ENCODE measurements at places on chromosomes 13 and 19.

DNA sequence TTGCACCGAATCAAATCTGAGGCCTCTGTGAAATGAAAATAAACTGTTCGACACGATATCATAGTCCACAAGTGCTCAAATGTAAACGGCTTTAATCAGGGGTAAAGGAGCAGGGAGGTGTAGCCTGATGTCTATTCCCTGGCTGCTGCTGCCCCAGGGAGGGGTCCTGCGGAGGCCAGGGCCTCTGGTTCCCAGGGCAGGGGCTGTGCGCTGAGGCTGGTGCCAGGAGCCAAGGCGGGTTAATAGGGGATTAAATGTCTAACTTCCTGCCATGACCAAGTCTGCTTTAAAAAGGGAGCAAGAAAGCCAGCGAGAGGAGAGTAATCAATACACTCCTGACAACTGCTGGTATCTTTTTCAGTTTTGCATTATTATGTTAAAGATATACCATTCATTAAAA lies 59.4 kb downstream of the ZNF536 start:
- no peak for DNase-seq

GRCh38 chr13:96898646-96899254 lies 95.5 kb downstream of the OXGR1 start:
- DNase-seq = no peak

DNA sequence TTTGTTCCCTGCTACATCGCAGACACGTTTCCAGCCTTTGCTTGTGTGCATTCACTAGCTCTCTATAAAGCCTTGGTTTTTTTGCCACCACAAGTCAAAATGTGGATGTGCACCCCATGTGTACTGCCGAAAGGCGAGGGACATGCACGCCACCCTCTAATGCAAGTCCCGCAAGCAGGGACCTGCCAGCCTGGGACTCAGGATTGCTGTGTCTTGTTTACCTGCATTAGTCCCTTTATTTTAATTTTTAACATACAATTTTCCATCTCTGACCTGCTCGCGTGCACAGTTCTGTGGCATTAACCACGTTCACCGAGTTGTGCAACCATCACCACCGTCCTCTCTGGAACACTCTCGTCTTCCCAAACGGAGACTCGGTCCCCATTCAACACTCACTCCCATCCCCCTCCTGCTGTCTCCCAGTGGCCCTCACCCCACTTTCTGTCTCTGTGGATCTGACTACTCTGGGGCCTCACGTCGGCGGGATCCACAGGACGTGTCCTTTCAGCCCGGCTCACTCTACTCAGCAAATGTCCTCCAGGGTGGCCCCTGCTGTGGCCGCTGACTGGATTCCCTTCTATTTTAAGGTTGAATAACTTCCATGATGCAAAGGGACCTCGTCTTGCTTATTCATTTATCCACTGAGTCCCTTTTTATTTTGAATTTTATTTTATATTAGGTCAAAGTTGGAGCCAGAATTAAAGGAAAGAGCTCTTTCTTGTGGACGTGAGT lies 58.4 kb downstream of the RASA3 start:
- no peak for DNase-seq

DNA sequence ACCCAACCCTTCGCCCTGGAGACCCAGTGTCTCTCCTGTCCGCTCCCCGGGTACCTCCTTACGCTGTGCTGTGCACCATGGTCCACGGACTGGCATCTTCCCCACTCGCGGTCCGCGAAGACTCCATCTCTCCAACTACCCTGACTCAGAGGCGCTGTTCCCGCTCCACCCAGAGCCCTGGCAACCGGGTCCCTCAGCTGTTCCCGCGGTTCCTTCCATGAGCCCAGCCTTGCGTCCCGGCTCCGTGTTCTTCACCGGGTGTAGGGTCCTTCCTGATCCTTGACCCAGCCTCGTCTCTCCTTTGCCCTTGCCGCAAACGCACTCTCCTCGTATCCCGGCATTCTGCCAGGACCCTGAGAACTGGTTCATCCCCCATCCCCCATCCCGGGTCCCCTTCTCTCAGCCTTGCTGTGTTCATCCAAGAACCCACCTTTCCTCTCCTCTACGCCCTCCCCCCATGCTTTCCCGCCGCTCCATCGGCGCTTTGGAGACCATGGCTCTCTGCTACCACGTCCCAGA lies 664 bp downstream of the ICAM5 start:
- DNase-seq = no peak

DNA sequence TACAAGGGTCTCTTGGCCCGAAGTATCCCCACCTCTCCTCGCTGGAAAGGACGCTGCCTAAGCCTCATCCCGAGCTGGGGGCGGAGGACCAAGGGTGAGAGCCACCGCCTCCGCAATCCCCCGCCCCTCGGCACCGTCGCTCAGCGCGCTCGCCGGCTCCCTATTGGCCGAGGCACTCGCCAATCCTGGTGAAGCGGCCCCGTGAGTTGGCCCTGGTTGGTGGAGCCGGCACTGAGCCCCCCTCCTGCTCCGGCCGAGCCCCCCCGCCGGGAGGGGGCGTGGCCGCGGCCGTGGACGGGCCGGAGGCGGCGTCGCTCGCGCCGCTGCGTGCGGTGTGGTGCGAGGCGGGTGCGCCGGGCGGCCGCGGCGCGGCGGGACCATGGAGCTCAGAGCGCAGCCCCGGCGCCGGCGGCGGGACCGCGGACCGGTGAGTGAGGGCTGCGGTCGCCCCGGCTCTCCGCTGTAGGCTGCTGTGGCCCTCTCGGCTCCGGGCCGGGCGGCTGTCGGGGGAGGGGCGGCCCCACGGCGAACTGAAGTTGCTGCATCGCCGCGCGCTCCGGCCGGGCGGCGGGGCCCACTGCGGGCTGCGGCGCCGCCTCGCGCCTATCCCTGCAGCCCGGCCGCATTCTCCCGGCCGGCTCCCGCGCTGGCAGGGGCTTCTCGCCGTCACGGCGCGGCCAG lies at the start of gene WASF3:
WASF3 (plus strand) TSS at position 291 of the 681 bp plus-strand sequence. CDS start 84,588 bp downstream, outside the sequence.
- peak; percentile 93 for DNase-seq

- no peak for DNase-seq
These were observed 25.6 kb downstream of the NOSIP start for GRCh38 chr19:49554701-49555181.

DNA sequence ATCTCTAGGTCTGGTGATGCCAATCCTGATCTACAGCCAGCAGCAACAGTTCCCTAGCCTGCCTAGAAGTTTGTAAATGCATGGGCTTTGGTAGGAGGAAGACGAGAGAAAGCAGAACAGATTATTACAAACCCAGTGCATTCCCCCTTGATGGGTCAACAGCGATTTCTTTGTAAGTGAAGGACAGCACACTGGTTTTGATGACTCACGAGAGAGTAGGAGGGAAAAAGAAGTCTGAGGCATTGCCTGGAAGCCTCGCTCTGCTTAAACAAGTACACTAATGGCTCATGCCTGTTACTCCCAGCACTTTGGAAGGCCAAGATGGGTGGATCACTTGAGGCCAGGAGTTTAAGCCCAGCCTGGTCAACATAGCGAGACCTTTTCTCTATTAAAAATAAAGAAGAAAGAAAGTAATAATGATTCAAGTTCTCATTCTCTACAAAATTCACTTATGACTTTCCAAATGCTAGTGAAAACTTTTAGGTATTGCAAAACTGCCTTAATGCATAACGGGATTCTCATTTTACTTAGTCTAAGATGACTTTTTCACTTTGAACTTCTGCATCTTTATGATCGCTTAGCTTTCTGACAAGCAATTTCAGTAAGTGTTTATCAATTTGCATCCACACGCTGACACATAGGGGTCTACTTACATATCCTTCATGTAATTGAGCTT lies 47.7 kb upstream of the USPL1 start:
- DNase-seq = peak; percentile 69

GRCh38 chr19:48633148-48634035 lies 3.8 kb downstream of the DBP start:
- DNase-seq = no peak

- DNase-seq = no peak
These were observed 3.2 kb downstream of the WBP4 start for GRCh38 chr13:41064493-41064892.

- DNase-seq = no peak
These were observed 3.0 kb downstream of the DZIP1 start for GRCh38 chr13:95641291-95642027.

GRCh38 chr13:111904701-111905608 lies 162.0 kb upstream of the SOX1 start:
- DNase-seq = peak; percentile 31
